ENCODE measurements at places on chromosomes 7 and 10. TPM values are rescaled to one million over a fixed set of nuclear protein-coding genes. Genes with fewer than 3 reads are reported as not detected.

DNA sequence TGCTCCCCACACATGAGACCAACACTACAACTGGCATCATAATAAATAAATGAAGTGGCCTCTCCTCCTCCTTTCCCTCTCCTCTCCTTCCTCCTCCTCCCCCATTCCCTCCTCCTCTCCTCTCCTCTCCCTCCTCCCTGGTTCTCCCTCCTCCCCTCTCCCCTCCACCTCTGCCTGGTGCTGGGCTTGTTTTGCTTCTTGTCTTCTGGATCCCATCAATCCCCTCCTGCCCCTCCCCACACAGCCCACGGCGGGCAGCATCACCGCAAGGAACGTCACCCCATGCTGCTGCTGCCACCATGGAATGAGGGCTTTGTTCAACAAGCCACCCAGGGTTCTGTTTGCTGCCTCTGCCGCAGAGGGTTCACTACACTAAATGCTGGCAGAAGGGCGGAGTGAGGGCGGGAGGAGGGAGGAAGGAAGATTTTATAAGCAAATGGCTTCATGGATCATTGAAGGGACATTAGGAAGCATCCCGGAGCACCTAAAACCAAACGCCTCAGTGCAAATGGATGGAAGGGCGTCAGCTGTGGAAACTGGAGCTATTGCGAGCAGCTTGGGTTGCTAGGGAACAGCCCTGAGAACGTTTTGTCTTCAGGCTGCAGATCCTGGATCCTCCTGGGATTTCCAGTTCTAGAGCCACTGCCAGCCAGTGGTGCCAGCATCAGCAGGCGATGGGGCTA is 379.7 kb upstream of the ZMIZ1 start:
- no peak for DNase-seq

DNA sequence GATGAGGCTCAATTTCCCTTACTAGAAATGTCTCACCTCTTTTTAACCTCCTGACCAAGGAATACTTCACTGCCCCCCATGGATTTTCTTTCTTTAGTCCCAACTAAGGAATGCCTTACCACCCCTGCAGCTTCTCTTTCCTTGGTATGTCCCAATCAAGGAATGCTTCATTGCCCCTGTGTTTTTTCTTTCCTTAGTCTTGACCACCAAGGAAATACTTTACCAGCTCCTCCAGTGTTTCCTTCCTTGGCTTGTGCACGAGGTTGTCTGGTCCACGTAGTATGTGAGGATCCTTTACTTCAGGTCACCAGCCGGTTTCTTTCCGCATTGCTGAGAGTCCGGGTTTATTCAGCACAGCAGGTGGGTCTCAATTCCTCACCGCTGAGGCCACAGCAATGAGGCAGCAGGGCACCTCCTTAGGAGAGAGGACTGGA is 59.3 kb downstream of the CYP2C9 start:
- DNase-seq: no peak

DNA sequence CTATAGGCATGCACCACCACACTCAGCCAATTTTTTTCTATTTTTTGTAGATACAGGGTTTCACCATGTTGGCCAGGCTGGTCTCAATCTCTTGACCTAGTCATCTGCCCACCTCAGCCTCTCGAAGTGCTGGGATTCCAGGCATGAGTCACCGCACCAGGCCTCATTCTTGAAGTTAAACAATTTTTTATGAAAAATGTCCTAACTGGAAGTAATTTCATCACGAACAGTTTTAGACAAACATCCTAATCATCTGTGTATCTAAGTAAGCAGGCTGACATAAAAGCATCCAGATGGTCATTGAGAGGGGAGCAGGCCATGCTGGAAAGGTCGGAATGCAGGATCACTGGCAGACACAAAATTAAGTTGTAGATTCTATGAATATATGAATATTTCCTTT is 269.1 kb downstream of the ZMYND11 start:
- no peak for DNase-seq

GRCh38 chr7:142133731-142134148 is 22.2 kb downstream of the MGAM2 start:
- no peak for DNase-seq

- no peak for DNase-seq
These were observed 574 bp downstream of the UTF1 start for GRCh38 chr10:133230387-133231195.

Gene MUC3A
- not detected for total RNA-seq

- no peak for DNase-seq
These were observed 101.0 kb upstream of the ANKRD1 start for GRCh38 chr10:91021901-91022300.

Gene LDB3
- total RNA-seq: 0.31 TPM

Gene TMEM184A
- 3.6 TPM for total RNA-seq

DNA sequence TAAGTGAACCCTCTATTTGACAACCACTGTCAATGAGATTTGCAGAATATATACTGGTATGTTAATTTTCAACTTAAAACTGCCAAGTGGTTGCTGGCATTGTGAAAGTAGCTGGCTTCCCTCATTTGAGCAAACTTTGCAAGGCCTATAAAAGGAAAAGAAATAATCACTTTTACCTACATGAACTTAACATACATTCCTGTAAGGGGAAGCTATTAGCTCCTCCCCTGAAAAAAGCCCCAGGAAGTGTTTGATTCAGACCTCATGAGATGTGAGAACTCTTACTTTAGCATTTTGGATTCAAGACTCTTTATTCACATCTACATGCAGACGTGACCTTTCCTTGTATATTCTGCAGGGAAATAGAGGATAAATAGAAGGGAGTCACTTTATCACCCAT is 175.6 kb downstream of the OTUD1 start:
- no peak for DNase-seq

- DNase-seq: peak; percentile 74
These were observed 54.5 kb downstream of the GBF1 start for GRCh38 chr10:102299873-102300272.

DNA sequence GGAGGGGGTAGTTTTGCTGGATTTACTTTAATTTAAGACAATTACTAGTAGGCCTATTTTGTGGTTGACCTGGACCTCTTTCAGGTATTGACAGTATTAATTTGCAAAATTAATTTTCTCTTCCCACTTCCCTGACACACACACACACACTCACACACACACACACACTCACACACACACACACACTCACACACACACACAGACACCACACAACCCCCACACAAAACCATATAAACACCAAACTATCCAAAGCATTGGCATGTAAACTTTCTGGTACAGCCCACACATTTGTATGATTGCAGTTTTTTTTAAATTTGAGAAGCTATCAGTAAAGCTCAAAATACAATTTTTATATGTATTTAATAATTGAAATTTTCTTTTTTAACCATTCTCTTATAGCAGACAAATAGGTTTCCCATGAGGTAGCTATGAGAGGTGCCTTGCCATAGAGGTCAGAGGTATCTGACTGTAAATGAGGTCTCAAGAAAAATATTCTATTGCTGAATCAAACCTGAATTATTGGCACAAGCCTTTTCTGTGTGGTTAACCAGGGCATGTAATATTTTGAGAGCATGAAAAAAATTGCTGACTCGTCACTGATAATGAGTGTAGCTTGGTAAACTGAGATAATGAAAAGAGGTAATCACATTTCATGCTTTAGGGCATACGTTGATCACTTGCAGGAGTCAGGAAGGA is 306.5 kb downstream of the GATA3 start:
- DNase-seq: no peak

- DNase-seq: no peak
These were observed 2.5 kb downstream of the SLC25A13 start for GRCh38 chr7:96319439-96319838.

Gene OR2A5
- total RNA-seq: not detected

Gene OR2A12
- total RNA-seq: not detected

DNA sequence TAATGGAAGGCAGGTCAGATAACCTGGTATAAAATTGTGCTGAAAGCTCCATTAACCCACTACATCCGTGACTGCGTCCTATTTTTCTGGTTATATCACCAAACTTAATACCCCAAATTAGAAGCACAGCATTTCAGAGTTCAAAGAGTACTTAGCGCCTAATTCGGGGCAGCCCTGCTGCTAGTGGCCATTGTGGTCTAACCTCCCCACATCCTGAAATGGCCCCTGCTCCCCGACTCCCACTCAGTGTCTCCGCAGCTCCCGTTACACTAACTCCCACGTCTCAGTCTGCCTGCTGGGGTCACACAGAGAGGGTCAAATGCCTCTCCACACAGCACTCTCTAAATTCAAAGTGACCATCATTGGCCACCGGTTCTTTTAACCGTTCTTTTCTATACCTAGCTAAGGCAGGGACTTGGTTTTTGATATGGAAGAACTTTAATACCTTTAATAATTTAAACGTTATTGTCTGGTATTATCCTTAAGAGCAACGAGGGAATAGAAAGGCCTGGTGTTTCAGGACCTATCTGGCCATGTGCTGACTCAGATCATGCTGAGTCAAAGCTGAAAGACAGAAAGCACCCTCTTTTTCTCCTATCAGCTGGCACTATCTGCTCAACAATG is 117.1 kb downstream of the KMT2E start:
- DNase-seq: no peak

DNA sequence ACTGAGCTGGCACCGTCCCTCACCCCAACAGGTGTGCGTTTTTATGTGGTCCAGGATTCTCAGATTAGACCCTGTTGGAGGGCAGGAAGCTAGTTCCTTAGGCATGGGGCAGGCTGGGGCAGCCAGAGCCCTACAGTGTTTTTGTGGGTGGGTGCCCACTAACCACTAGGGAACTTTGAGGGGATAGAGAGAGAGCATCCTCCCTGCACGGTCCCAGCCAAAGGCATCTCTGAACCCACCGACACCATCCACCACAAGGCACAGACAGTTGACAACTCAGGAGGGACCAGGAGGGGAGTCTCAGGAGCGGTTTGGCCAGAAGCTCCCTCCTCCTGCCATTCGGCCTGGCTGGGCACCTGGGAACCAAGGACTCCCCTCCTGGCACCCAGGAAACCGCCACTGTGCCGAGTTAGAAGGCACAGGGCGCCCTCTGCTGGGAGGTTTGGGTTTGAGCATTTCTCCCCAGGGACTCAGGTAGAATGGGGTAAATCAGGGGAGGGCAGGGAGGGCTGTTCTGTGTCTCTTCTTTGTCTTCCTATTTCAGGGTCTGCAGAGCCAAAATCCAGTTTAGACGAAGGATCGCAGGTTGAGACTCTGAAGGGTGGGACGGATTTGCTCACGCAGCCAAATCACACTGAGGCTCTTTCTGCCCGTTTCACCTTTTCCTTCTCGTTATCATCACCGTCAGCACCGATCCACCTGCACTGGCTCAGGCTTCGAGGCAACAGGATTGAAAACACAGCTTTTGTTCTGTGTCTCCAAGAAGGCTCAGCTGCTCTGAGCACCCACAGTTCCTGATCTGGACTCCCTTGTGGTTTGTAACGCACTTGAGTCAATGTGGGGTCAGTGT is 84.8 kb upstream of the COL13A1 start:
- DNase-seq: peak; percentile 48

GRCh38 chr7:78178319-78178718 is 379.7 kb downstream of the PHTF2 start:
- DNase-seq: no peak

Gene MALRD1
- not detected for total RNA-seq

DNA sequence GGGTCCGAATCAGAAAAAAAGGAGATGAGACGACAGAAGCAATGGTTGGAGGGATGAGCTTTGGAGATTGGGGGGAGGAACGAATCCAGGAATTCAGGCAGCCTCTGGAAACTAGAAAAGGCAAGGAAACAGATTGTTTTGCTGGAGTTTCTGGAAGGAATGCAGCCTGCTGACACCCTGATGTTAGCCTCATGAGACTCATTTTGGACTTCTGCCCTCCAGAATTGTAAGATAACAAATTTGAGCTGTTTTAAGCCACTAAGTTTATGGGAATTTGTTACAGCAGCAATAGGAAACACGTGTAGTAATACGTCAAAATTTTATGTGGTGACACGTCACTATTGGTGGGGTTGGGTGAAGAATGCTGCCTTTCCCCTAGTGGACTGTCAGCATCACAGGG is 25.6 kb upstream of the NPS start:
- DNase-seq: no peak

Gene CLRN3
- not detected for total RNA-seq

DNA sequence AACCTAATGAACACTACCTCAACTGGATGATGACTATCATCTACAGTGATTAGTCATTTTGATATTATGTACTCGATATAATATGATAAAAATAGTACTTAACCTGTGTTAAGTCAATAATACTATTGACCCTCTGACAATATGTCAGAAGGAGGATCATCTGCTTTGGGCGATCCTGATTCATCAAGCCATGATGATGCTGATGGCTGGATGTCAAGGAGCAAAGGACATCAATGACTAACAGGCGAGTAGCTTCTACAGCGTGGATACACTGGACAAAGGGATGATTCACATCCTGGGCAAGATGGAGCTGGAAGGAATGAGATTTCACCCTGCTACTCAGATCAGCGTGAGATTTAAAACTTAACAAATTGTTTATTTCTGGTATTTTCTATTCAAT is 94.4 kb upstream of the SKAP2 start:
- peak; percentile 87 for DNase-seq

Gene MORN4
- total RNA-seq: 6.2 TPM

DNA sequence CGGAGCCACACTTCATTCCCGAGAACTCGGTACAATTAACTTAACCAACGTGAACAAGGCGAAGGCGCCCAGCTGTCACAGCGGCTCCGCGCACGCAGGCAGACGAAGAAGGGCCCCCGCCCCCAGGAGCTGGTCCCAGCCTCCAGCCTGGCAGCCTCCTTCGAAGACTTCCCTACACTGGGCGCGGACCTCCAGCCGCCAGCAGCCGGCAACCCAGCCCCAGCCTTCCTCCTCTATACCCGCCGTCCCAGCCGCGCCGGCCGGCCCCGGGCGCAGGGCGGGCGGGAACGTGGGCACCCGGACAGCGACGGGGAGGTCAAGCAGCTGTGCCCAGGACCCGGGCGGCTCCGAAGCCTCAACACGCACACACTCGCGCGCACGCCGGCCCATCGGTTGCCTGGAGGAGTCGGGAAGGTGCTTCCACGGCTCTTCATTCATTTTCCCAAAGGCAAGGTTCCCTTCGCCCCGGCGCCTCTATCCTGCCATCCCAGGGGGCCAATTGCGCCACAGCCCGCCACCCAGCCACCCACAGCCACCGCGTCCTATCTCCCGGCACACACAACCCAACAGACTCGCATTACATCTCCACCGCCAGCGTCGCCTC is 1.6 kb downstream of the CHST15 start:
- no peak for DNase-seq

GRCh38 chr7:142030294-142030693 is 34.6 kb downstream of the MGAM start:
- no peak for DNase-seq

Gene RELN
- total RNA-seq: 0.02 TPM

Gene LIPN
- not detected for total RNA-seq

GRCh38 chr10:6351495-6351894 is 148.8 kb downstream of the PFKFB3 start:
- DNase-seq: no peak

Gene METTL27
- 2.3 TPM for total RNA-seq

- no peak for DNase-seq
These were observed 5.2 kb downstream of the ZNF365 start for GRCh38 chr10:62379394-62379793.

GRCh38 chr7:21717323-21717722 is 174.5 kb downstream of the DNAH11 start:
- no peak for DNase-seq

Gene IL6
- total RNA-seq: 0.12 TPM

Data from A172 (cell line).